ENCODE measurements at places on chromosomes 3 and 15.

DNA sequence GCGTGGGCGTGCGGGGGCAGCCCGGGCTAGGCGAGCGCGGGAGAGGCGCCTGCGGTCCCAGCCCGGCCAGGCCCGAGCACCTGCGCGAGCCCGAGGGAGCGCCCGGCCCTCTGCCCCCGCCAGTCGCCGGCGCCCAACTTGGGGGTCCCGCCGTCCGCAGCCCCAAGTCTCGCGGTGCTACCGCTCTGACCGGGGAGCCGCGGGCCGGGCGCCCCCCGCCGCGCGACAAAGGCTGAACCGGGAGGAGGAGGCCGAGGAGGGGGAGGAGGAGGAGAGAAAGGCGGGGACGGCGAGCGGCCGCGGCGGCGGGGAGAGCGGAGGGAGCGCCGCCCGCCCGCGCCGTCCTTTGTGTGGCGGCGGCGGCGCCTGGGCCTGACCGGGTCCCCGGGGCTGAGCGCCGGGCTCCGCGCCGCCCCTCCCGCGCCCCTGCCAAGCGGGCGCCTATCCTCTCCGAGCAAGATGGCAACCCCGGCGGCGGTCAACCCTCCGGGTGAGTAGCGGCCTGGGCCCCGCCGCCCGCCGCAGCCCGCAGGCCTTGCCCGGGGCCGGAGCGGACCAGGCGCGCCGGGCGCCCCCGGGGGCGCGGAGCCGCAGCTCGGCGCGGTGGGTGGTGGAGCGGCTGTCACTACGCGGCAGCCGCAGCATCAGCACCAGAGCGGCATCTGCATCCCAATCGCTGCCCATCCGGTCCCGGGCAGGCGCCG is at the start of gene ARNT2:
ARNT2 (plus strand) TSS at position 326 of the 704 bp plus-strand sequence; CDS start at position 460, 134 bp downstream.
- DNase-seq: no peak

DNA sequence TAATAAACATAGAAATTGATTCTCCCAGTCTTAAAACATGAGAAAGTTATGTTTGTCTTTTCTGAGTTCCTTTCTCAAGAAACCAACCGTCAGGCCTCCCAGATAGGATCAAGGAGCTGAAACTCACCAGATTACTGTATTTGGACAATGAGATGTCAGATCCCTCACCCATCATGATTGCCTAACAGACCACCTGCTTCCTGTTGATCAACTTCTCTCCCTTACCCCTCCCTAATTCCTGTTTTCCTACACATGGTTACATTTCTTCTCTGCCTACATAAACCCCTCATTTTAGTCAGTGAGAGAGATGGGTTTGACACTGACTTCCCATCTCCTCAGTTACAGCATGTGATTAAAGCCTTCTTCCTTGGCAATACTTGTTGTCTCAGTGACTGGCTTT is 917.5 kb downstream of the FHIT start:
- DNase-seq: no peak

DNA sequence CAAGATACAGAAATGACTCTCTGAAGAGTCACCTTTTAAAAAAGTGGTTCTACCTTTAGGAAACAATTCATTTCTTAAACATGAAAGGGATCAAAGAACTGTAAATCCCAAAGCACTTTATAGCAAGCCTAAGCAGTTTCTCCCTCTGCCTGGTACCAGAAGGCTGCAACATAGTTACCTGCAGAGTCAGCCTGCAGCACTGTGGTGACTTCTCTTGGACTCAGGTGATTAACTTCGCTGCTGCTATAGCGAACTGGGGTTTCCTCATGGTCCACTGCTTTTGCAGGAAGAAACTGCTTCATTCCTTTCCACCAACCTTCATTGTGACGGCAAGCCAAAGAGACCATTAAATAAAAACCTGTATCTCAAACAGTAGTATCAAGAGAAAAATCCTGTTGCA is 37.3 kb downstream of the ST3GAL6 start:
- no peak for DNase-seq

- DNase-seq: no peak
Observed at GRCh38 chr3:15500107-15500724, 21.3 kb downstream of the COLQ start.

- DNase-seq: no peak
Observed at GRCh38 chr3:474828-475227, 278.3 kb downstream of the CHL1 start.

- no peak for DNase-seq
Observed at GRCh38 chr3:133464573-133464972, 64.7 kb downstream of the BFSP2 start.

DNA sequence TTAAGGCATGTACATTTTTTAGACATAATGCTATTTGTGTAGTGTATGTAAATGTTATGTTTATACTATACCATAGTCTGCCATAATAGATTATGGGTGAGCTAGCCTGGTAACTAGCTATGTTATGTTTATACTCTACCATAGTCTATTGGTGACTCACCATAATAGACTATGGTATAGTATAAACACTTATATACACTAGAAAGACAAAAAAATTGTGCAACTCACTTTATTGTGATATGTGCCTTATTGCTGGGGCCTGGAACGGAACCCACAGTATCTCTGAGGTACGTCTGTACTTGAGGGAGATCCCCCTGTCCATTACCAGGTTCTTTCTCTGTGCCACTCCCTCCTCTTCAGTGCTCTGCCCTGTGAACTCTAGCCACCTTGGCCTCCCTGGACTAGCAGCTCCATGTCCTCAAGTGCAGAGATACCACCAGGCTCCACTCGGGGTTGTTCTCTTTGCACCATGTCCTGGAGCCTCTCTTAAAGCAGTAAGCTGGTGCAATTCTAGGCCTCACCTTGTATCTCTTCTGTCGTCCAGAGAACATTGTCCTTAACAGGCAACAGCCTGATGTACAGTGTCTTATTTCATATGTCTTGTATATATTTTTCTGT is 60.8 kb upstream of the PXYLP1 start:
- no peak for DNase-seq

- no peak for DNase-seq
Observed at GRCh38 chr15:78450285-78450858, 12.4 kb downstream of the IREB2 start.

DNA sequence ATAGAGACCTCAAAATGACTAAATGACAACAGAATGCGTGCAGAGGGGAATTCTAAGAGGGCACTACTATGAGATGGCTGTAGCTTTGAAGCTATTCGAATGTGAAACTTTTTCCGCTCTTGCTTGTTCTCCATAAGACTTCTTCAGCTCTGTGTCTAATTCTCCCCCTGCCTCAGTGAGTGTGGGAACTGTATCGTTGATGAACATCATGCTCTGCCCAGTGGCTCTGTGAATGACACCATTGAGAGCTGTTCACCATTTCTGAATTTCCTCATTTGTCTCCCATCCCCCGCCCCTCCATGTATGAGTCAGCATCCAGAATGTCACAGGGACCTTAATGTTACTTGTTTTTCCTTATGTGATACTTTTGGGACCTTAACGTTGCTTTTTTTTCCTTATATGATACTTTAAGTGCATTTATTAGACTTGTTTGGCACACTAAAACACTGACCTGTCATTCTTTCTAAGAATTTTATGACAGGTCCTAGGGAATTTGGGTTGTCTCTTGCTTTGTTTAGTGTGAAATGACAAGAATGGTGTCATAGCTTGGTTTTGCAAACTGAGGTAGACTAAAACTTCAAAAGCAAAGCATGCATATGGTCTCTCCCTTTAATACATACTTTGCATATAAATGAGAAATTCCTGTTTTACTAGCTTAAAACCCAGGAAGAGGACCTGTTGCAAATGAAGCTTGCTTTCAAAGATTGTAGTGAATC is 99.6 kb downstream of the FNDC3B start:
- peak; percentile 62 for DNase-seq

GRCh38 chr3:179853176-179853575 is 183.6 kb downstream of the PEX5L start:
- no peak for DNase-seq

DNA sequence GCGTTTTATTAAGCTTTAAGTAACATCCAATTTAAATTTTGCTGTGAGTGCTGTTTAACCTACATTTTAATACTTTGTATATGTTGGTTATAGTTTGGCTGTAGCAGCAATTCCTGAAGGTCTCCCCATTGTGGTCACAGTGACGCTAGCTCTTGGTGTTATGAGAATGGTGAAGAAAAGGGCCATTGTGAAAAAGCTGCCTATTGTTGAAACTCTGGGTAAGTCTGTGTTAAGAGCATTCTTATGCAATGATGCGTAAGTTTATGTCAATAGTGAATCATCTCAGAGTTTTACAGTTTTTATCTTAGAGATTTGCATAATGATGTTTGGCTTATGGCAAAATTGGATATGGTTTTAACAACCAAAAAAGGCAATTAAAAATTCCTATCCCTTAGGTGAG is 62.7 kb downstream of the ASTE1 start:
- no peak for DNase-seq

Measured in activated naive CD4-positive, alpha-beta T cell treated with anti-CD3 and anti-CD28 coated beads for 36 hours (primary cell).